ENCODE measurements at places on chromosomes 1 and 21.

GRCh38 chr21:26280148-26280547 is 109.6 kb upstream of the APP start:
- no peak for DNase-seq

DNA sequence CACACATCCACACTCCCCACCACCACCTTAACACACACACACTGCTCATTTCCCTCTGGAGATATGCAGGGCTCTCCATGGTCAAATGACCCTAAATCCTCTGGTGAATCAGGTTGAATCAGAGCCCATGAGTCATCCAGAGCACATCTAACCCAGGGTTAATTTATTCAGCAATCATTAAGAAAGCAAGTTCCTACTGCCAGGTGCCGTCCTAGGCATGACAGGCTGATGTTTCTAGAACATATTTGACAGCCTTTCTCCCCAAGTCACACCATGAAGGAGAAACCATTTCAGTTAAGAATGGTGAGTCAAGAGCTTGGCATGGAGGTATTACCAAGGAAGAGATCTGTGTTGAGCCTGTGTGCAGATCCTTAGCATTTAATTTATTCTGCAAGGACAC is 194.3 kb upstream of the CAMK1G start:
- DNase-seq: peak; percentile 48

DNA sequence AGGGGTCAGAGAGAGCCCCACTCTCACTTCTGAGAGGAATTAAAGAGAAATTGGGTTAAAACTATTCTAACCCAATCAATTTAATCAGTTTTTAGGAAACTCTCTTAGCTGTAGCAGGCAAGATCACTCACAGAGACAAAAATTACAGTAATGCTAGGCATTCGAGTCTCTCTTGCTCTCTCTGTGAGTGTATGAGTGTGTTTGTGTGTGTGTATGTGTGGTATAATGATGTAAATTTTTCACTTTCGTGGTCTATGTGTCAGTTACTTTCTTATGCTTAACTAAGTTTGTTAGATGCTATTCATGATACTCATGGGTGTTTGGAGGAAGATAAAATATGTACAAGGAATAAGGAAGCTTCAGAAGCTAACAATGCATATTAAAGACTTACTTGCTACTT is 131.3 kb downstream of the FASLG start:
- DNase-seq: no peak

- no peak for DNase-seq
Measured at GRCh38 chr1:208423526-208423925, 179.3 kb upstream of the PLXNA2 start.

DNA sequence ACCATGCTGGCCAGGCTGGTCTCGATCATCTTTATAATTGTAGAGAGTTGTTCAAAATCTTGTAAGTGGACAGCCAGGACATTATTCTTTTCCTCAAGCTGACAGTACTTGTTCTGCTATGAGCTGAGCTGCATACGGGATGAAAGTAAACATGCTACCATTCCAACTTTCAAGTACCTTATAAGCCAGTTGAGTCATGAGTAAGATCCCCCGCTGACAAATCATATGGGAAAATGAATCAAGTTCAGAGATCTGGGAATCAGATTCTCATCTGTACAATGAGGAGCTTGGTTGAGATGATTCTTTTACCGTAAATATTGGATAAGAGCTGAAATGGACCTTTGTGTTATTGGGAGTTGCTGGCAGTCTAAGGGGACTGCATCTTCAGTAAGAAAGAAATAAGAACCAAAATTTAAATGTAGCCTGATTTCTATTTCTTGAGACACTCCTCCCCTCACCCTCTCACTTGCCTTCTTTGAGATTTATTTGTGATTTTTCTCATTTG is 62.7 kb downstream of the CENPF start:
- no peak for DNase-seq

DNA sequence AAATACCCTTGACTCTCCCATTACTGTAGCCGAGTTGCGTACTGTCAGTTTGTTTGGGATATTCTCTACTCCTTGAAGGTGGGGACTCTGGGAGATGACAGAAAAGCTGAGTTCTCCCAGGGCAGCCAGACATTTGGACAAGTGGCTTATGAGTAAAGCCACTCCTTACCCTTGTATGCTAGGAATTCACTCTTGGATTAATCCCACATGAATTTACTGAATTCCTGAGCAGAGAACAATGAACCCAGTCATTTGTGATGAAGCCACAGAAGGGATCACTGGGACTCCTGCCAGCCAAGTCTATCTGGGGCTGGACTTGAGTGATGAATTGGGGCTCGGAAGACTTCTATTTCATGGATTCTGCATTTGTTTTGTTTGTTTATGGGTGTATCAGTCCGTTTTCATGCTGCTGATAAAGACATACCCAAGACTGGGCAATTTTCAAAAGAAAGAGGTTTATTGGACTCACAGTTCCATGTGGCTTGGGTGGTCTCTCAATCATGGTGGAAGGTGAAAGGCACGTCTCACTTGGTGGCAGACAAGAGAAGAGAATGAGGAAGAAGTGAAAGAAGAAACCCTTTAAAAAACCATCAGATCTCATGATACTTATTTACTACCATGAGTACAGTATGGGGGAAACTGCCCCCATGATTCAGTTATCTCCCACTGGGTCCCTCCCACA is 25.1 kb downstream of the C1orf116 start:
- peak; percentile 57 for DNase-seq

DNA sequence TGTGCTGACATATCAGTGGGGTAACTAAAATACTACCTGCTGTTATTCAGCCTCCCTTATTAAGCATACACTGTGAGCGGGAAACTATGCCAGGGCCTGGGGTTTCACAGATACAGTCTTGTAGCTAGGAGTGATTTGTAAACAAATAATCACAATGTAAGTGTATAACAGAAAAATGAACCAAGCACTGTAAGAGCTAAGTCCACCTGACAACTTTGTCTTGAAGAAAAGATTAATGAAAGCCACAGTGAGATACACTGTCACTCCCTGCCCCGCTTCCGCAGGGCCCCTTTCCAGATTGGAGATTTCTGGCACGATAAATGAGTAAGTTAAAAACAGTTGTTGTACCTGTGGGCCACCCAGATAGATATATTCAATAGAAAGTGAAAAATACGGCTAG is 4.8 kb downstream of the RCAN3 start:
- no peak for DNase-seq

GRCh38 chr1:211635597-211636205 is 39.7 kb downstream of the NEK2 start:
- DNase-seq: peak; percentile 85

GRCh38 chr1:76725864-76726619 is 141.2 kb upstream of the ST6GALNAC5 start:
- DNase-seq: peak; percentile 20
